ENCODE measurements at places on chromosomes 6 and 20. TPM values are rescaled to one million over a fixed set of nuclear protein-coding genes. Genes with fewer than 3 reads are reported as not detected.

The DPPA5 gene
- total RNA-seq = not detected

- no peak for DNase-seq
These were observed 207.2 kb upstream of the SSTR4 start for GRCh38 chr20:22827916-22828315.

DNA sequence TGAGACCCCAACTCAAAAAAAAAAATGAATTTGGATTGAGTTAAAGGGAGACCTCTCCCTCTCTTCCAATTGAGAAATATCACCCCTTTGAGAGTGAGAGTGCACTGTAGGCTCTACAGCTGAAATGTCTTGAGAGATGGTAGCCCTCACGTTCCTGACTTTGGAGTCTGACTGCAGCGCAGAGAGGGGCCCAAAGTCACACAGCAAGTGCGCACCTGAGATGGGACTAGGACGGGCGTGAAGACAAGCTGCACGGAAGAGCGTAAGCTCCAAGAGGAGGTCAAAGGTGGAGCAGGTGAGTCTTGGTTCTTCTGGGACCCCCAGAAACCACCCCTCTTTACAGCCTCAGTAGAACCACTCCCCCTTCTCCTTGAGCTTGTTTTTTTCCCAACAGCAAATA lies 643 bp downstream of the SLA2 start:
- DNase-seq = no peak

The GPX5 gene
- total RNA-seq = not detected

The DCBLD1 gene
- total RNA-seq = 13.0 TPM

DNA sequence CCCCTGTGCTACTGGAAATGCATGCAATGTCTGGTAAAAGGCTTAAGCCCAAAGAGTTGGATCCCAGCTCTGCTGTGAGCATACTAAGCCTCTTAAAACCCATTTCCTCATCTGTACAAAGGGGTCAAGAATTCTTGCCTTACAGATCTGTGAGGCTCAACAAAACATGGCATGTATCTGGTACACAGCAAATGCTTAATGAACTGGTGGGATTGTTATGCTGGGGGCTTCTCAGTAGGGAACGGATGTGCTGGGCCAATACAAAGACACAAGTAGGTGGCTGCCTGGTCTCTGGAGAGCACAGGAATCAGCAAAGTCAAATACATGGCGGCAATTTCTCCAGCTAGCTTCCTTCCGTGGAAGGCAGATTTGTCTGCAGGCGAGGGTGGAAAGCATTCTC lies 62.3 kb downstream of the LAMP5 start:
- DNase-seq = no peak

DNA sequence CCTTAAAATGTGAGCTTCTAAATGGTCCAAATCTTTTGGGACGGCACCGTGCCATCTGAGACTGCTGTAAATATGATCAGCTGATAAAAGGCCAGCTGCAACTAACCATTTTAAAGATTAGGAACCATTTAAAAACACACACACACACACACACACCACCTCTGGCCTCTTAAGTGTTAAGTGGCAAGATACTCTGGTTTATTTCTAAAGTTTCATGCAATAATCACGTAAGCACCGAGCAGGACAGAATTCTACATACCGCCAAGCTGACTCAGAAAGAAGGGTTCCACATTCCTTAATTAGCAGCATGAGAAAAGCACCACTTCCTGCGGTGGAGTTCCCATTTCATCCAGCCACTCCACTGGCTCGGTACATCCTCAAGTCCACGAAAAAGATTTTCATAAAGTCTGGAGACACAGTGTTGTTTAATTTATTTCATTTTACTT lies 17.8 kb upstream of the ZNF217 start:
- DNase-seq = no peak

The SIM1 gene
- total RNA-seq = not detected

DNA sequence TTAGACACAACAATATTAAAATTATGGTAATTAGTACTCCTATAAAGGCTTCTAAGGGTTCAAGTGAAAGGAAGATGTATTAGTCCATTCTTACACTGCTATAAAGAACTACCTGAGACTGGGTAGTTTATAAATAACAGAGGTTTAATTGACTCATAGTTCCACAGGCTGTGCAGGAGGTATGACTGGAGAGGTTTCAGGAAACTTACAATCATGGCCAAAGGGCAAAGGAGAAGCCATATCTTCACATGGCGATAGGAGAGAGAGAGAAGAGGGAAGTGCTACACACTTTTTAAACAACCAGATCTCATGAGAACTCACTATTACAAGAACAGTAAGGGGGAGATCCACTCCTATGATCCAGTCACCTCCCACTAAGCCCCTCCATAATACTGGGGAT lies 52.9 kb downstream of the TINAG start:
- no peak for DNase-seq

DNA sequence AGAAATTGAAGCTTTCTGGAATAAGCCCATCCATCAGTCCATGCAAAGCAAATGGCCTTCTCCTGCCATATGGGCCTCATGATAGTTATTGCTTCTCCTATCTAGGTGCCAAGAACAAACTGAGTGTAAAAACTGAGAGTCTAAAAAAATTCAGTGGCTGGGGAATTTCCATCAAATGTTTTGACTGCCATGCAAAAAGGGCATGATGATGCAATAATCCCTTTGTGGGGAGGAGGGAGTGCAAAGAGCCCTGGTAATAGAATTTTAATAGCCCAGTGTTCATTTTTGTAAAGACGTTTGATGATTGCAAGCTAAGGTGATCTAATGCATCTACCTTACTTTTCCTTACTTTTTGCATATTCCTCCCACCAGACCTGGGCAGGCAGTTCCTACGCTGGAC lies 683.7 kb downstream of the EPM2A start:
- no peak for DNase-seq

- no peak for DNase-seq
These were observed 115.0 kb downstream of the PDSS2 start for GRCh38 chr6:107344383-107344782.

- DNase-seq = peak; percentile 47
These were observed 55.1 kb downstream of the KIF16B start for GRCh38 chr20:16517946-16518783.

The ARMC12 gene
- total RNA-seq = 1.1 TPM

GRCh38 chr6:136079701-136080565 lies 170.2 kb downstream of the MTFR2 start:
- DNase-seq = no peak

DNA sequence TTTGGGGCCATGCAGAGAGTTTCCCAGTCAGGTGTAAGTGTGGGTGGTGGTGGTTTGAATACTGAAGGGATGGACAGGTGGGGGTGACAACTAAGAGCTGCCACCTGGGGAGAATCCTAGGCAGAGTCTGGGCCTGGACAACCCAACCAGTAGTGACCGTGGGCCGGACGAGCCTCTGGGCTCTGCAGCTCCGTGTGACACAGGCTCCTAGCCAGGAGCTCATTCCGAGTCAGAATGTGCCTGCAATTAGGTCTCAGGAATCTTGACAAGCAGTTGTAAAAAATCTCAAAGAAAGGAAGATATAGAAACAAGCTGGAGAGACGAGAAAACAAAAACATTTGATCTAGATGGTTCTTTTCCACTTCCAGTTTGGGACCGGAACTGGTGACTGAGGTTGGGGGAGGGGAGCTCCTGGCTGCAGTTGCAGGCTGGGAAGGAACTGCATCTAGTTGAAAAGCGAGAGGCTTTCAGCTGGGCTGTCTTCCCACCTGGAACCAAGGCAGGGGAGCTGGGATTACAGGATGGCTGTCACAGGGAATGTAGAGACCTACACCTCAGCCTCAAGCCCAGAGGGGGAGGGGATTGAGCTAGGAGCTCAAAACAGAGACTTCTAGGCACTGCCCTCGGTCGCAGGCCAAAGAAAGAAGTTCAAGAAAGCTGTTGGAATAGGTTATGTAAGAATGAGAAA lies 156.9 kb downstream of the PAX1 start:
- no peak for DNase-seq

GRCh38 chr6:4084444-4085331 lies 5.8 kb upstream of the FAM217A start:
- no peak for DNase-seq

GRCh38 chr20:37662308-37662707 lies 31.5 kb upstream of the CTNNBL1 start:
- DNase-seq = no peak

DNA sequence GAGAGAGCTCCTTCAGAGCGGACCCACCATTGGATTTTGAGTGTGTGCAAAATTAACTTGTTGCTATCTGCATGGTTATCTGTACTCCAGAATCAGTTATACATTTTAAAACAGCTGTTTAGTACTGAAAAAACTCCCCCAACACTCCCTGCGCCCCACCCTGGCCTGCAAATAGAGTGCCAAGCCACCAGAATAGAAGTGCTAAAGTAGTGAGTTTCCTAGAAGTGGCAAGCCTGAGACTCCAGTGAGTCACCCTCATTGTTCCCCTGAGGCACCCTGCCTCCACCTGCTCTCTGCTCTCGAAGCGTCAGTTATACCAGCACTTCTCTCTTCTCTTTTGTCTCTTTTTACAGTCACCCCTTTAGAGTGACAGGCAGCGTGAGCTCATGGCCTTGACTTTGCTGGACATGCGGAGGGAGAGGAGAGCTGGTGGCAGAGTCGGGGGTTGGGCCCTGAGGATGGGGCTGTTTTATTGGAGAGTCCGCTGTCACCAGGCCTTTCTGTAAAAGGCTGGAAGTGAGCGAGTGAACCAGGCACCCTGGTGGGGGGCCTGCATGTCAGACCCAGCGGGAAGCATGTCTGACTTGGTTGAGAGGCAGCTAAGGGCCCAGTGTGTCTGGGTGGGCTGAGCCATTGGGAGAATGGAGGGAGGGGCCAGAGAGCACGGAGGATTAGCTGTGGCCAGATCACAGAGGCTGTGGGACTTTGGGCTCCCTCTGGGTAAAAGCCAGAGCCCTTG lies 10.4 kb downstream of the IGF2R start:
- no peak for DNase-seq

- no peak for DNase-seq
These were observed 148.3 kb downstream of the TFAP2B start for GRCh38 chr6:50966986-50967385.

GRCh38 chr20:60057123-60057865 lies 99.1 kb downstream of the CDH26 start:
- DNase-seq = peak; percentile 66

The PRKN gene
- 25.9 TPM for total RNA-seq

The DYNLT2 gene
- 5.3 TPM for total RNA-seq

DNA sequence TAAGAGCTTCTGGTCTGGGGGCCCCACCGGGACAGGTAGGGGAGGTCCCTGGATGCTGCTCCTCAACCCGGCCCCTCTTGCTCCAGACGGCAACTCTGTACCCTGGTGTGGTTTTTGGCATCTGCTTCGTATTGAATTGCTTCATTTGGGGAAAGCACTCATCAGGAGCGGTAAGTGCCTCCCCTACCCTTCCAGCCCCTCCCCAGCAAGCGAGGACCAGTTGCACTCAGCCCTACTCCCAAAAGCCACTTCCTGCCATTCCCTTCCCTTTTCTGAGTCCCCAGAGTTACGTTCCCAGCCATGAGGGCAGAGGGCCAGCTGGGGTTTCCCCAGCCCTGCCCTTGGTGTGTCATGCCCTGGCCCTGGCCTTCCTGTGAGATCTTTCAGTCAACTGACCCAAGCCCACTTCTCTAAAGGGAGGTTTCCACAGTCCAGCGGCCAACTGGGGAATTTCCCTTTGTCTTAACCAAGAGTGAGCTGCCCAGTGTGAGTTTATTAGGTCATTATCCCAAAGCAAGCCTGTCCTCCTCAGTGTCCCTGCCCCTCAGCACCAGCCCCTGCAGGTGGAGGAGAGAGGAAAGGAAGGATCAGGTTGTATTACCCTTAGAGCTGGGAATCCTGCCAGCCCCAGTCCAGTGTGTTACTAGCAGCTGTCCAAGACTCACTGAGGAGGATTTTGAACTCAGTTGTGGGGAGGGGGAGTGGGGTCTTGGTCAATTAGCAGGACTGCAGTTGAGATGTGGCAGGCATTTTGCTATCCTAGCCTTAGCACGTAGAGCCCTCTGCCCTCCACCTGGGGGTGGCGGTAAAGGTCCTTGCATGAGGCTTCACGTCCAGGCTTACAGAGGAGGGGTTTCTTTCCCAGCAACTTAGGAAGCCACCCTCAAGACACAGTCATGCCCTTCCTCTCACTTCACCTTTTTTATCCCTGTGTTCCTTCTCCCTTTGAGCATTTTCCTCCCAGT lies 45.8 kb downstream of the TM9SF4 start:
- no peak for DNase-seq

The CYP21A2 gene
- 2.1 TPM for total RNA-seq

The FAM209B gene
- 1.2 TPM for total RNA-seq

GRCh38 chr6:97361286-97361685 lies 78.3 kb upstream of the MMS22L start:
- no peak for DNase-seq

The TULP4 gene
- 314 TPM for total RNA-seq

DNA sequence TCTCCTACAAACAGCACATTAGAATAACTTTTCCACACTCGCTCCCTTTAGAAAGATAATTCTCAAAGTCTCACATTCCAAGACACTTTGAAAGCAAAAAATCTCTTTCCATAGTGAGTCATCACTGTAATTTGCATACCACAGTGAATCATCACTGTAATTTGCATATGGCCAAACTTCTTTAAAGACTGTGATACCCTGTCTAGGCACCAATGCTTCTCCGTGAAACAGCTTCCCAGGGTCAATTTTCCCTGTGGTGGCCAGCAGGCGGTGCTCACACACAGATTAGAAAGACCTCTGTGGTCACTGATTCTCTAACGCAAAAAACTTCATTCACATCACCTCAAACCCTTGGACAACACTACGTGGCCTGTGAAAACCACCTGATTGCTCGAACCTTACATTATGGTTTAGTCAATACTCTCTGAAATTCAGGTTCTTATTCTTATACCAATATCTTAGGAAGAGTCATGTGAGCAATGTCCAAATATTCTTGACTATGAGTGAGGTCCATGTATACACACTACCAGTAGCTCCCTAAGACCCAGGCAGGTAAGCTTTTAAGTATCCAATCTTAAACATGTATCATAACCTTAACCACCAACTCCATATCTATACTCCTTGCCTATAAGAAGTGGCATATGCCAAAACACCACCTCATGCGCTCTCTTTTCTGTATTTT lies 78.5 kb upstream of the PHACTR1 start:
- peak; percentile 32 for DNase-seq

DNA sequence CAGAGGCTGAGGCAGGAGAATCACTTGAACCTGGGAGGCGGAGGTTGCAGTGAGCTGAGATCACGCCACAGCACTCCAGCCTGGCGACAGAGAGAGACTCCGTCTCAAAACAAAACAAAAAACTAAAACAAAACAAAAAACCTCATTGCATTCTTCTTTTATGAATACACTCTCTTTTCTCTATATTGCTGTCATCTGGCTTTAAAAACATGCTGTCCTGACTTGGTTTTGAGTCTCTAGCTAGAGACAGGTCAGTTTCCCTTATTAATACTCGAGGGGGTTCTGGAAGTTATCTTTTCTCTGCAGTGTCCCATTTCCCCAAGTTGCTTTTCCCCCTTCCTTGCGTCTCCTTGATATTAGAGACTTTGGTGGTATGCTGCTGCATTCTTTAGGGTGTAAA lies 50.9 kb downstream of the RIOK1 start:
- DNase-seq = no peak

The ARMH2 gene
- total RNA-seq = not detected
